ENCODE measurements at places on chromosomes 5 and 9.

DNA sequence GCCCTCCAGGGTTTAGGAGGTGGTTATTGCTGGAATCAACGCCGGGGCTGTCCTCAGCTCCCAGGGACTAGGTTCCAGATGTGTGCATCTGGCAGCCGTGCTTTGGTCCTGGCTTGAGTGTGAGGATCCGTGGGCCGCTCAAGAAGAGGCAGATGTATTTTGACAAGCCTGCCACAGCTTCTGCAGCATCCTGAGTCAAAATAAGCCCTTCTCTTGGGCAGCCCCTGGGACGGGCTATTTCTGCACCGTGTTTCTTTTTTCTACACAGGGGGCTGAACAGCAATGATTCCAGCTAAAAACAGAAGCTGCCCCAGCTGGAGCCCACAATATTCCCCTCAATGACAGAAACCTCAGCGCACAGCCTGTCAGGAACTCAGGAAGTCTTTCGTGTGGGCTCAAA is 19.7 kb upstream of the CPLX2 start:
- no peak for DNase-seq

- no peak for DNase-seq
These were observed 557.0 kb downstream of the TLE1 start for GRCh38 chr9:81132318-81132717.

DNA sequence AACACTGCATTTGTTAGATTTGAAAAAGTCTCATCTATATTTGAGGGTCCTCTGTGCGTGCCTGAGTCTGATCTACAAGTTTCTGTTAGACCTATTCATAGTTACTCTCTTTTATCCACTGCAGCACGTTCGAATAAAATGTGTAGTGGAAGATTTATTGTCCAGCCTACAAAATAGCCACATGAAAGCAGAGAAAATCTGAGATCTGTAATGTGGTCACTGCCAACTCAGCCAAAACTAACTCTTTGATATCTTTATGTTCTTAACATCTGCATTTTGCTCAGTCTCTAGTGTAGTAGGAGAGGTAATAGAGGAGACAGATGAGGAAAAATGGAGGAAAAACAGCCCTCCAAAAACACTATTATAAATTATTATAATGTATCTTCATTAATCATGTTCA is 354.0 kb downstream of the NPR3 start:
- no peak for DNase-seq

DNA sequence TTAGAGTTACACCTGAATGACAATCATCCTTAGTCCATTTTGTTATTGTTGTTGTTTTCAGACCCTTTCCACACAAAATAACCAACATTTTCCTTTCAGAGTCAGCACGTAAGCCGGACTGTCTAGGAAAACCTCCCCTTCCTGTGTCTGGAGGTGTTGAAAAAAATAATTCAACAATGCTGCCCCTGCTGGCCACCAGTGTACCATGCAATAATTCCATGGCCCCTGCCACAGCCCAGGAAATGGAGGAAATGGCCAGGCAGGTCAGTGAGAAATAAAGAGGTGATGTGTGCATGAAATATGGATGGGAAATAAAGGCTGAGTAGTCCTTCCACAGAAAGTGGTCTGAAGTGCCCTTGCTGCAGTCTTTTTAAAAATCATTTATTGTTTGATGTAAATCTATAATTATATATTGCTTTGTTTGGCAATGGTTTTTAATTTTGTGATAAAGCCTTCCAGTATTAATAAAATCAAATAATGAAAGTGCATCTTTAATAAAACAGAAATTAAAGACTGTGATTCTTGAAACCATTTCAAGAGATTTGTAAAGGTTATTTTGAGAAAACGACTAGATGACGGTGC is 152.8 kb upstream of the PAPPA start:
- no peak for DNase-seq

- no peak for DNase-seq
These were observed 16.7 kb upstream of the MTMR12 start for GRCh38 chr5:32329395-32329834.

DNA sequence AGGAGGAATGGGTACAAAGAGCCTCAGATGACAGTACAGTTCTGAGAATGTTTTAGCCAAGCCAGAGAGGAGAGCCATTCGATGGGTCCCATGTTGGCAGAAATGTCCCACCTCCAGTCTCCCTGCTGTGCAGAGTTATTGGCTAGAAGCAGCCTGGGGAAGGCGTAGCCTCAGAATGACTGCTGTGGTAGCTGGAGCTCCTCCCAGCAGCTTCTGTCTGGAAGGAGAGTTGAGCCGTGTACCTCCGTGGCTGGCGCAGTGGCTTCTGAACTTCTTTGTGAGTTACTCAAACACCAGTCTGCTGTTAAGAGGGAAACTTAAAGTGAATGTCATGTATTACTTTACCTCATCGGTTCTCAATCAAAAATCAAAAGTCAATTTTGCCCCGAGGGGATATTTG is 193.3 kb upstream of the SNX2 start:
- no peak for DNase-seq

DNA sequence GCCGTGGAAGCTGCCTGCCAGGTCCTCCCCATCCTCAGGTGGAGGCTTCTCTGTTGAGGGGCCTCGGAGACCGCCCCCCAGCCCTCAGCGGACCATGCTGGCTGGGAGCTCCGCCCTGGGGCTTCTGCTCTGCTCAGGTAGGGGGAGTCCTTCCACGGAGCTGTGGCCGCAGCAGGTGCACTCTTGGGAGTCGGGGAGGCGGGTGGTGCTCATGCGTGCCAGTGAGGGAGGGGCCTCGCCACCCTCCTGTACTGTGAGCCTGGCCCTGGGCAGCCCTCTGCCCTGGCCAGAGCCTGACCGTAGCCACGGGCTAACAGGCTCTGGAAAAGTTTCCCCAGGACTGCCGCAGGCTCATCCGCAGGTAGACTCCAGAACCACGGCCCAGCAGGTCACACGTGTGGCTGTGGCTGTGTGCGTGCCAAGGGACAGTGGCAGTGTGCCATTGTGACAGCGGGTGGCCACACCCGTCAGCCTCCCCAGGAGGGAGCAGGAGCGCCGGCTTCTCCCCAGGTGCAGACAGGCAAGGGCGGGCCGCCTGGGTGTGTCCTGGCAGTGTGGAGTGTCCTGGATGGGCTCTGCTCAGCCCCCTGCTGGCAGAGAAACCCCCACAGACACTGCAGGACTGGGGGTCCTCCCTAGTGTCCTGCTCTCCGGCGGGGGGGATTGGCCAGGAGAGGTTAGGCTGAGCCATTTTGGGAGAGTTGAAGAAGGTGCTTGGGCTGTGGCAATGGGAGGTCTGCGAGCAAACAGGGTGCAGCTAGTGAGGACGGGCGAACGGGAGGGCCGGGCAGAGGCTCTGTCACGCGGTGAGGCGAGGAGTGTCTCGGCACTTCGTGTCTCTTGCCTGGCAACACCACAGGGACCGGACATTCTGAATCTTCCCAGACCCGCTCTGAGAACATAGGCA is 29.5 kb downstream of the TPPP start:
- no peak for DNase-seq

- no peak for DNase-seq
These were observed 76.8 kb downstream of the MACROH2A1 start for GRCh38 chr5:135322271-135322670.

DNA sequence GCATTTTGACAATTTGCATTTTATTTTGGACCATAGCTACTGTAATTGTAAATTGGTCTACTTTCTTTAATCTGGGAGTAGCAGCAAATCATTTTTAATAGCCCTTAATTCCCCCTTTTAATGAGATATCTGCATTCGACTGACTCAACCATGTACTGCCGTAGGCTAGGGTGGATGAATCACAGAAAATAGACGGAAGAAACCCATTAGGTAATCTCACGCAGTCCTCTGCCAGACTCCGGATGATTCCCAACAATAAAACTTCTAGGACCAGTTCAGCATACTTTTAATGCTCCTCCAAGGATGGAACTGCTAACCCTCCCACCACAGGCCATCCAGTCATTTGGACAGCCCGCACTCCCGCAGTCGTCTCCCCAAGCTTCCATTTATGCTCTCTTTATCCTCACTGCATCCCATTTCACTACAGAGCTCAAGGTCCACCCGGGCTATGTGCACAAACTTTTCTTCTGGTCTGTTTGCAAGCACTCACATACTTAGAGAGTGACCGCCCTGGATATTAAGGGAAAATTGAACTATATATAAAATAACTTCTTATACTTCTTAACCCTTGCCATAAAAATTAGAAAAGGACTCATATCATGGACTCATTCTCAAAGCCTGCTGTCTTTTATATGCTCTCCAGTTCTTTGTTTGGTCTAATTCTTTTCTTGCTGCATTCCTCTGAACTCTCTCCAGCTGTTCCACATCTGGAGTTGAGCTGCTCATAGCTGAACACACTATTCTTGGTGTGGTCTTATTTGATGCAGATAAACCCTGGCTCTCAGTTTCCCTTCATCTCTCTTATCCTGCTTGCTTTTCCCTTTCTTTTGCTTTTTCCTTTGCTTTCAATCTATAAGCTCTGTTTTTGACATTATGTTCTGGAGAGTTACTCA is 326.6 kb downstream of the ARL15 start:
- no peak for DNase-seq

DNA sequence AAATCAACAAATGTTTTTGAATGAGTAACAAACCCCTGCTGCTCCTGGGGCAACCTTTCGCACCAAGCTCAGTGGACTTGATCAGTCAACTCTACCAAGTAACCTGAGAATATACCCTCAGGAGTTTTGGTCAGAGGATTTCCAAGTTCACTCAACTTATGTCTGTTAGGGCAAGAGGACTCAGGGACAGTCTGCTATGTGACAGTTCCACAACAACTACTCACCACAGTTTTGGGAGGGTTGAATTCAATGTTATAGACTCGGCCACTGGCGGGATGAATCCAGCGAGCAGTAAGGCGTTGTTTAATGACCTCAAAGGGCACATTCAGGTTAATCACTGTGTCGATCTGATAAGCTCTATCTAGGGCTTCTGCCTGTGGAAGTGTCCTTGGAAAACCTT is 22.1 kb downstream of the AK3 start:
- DNase-seq, result no peak

GRCh38 chr5:151923866-151924476 is 680 bp downstream of the GLRA1 start:
- no peak for DNase-seq

DNA sequence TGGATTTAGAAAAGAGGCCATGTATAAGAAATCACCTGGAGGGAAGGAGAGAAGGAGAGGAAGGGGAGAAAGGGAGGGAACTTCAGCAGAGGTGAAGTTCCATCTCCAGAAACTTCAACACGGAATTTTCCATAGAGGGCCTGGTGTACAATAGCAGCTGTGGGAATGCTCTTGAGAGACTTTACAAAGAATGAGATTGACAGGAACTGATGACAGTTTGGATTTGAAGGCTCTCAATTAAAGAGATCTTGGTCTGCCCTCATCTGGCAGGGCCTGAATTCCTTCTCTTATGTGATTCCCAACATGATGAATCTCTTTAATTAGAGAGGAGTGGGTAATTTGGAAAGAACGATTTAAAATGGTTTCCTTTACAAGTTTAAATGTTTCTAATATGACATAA is 143.5 kb downstream of the MLLT3 start:
- DNase-seq, result no peak

DNA sequence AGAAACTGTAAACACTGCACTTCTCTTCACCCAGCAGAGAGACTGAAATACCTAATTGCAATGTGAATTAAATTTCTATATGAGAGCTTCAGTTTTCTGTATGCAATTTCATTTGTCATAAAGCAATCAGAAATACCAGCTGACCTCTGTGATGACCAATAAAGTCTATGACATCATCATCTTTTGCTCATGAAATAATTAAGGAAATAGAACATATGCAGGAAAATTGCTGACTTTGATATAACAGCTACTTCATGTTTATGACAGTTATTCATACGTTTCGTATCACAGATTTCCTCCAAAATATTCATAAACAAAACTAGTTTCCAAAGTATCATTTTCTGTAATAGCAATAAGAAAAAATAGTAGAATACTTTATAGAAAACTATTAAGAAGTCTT is 652.3 kb downstream of the SLCO4C1 start:
- no peak for DNase-seq

GRCh38 chr5:62488531-62488930 is 76.0 kb downstream of the IPO11 start:
- no peak for DNase-seq

DNA sequence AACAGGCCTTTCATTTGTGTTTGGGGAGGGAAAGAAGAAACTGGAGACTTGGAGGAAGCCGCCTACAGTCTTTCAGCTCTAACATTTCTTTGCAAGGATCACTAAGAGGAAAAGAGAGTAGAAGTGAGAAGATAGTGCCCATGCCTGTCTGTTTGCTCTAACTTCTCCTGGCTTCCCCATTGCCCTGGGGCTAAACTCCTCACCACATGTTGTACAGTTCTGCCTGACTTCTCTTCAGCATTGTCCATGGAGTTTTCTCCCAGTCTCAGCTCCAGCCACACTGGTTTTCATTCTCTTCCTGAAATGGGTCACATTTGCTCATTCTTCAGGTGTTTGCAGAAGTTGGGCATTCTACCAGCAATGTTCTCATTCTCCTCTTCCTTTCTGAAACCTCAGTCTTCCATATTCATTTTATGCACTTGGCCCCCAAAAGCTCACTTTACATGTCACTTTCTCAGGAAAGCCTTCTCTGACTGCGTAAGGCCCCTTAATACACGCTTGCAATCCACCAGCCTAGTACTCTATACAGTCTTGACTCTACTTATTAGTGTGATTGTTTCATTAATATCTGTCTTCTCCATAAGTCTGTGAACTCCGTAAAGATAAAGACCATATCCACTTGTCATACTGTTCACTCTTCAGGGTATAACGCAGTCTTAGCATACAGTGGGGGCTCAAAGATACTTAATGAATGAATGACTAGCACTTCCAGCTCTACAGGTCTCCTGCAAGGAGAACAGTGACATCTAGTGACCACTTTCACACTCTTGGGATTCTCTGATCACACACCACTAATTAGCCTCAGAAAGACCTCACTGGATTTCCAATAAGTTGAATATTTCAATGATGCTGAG is 40.2 kb upstream of the TRIM32 start:
- DNase-seq, result no peak

DNA sequence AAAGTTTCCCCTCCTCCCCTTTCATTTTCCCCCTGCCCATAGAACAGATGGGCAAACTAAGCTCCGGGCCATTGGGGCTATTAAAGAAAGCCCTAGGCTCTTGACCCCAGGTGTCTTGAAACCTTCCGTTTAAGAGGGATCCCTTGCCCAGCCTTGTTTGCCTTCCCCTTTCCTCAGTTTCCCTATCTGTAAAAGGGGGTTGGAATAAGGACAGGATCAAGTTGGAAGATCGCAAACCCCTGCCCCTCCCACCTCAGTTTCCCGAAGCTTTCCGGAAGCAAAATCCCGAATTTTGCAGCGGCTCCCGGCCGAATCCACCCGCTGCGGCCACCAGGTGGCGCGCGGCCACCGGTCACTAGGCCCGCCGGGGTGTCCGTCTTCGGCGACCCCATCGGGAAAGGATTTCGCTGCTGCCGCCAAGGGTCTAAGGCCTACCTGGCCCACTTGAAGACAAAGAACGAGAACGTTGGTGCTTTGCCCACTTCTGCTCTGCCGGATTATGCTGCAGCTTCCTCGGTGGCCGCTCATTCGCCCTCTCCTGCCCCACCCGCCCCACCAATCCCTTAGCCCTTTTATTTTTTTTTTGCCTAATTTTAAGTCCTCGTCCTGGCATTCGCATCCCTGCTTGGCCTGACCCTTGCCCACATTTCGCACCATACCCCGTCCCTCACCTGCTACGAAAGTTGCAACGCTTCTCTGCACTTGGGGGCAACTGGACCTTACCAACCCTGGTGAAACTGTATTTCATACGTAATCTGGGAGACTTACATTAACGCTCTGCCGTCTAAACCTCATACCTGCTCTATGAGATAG is 962 bp upstream of the NR6A1 start:
- no peak for DNase-seq
